ENCODE measurements at places on chromosomes 11 and 22. TPM values are rescaled to one million over a fixed set of nuclear protein-coding genes. Genes with fewer than 3 reads are reported as not detected.

The AIFM3 gene
- polyA plus RNA-seq, result 1.4 TPM

The EMID1 gene
- 0.95 TPM for polyA plus RNA-seq

The SLC5A12 gene
- polyA plus RNA-seq, result 4.4 TPM

The KCNA4 gene
- 0.59 TPM for polyA plus RNA-seq

The C11orf97 gene
- not detected for polyA plus RNA-seq

The BTG4 gene
- polyA plus RNA-seq, result not detected

The CYP2R1 gene
- 7.7 TPM for polyA plus RNA-seq

DNA sequence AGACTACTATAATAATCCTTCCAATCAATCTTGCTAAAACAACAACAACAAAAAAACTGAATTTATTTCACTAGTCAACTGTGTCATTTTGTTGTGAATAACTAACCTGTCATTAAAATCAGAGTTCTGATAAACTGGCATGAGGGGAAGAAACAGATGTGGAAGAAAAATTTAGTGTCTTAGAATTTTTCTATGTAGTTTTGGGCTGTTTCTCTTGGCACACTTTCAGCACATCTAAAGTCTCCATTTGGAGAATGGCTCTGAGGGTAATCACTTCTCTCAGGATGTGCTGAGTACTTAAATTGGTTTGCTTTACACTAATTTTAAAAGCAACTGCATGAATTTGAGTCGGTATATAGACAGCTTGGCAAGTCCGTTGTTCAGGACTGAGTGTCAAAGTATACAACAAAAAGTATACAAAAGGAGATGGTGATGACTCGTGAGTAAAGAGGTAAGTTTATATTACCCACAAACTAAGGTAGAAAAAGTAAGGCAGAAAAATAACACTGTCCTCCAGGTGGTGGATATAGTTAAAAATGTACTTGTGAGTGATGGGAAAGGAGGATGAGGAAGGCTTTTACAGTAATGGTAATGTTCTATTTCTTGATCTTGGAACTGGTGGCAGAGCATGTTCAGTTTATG is 10.2 kb downstream of the HTATIP2 start:
- DNase-seq, result no peak

DNA sequence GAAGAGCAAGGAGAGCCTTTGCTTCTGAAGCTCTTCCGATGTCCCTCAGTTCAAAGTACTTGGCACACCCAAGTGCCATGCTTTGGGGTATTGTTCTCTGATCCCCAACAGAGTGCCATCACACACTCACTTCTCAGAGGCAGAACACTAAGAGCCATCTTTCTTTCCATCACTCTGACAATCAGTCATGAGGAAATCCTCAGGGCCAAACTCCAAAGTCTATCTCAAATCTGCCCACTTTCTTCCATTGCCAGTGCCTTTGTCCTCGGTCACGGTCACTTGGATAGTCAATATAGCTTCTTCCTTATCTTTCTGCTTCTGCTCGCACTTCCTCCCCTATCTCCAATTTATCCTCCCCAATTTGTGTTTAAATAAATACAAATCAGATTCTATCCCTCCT is 90.9 kb downstream of the ENTHD1 start:
- no peak for DNase-seq

DNA sequence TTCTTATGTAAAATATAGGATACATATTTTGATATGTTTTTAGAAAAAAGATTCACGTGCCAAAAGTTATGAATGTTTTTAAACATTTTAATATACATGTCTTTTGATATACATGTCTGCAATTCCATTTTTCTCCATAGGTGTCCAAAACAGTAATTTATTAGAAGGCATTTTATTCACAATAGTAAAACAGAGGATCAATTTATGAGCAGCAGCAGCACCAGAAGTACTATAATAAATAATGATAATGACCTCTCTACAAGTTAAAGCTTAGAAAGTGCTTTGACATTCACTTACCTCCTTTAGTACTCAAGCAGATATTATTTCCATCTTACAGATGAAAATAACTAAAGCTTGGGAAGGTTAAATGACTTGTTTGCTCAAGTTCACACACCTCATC is 96.7 kb upstream of the DBX1 start:
- no peak for DNase-seq

- DNase-seq, result peak; percentile 72
Measured at GRCh38 chr11:17351510-17352176, at the start of gene NCR3LG1. TSS of gene NCR3LG1 (plus strand) at chr11:17351800. CDS start at chr11:17351970, 170 bp downstream.

DNA sequence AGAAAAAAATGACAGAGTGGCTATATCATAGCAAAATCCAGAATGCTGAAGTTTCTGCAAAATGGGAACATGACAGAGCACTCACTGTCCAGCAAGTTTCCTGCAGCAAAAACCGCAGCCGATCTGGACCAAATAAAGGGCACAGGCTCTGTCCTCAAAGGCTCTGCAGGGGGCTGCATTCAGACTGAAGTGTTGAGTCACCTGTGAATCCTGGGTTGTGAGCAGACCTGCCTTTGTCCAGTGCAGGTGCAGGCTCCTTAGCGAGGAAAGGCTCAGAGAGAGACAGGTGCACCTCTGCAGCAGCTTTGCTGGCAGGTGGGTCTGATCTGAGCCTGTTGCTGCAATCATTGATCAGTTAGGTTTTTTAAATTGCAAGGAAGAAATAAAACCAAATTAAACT is 29.3 kb upstream of the NFAM1 start:
- DNase-seq, result no peak

DNA sequence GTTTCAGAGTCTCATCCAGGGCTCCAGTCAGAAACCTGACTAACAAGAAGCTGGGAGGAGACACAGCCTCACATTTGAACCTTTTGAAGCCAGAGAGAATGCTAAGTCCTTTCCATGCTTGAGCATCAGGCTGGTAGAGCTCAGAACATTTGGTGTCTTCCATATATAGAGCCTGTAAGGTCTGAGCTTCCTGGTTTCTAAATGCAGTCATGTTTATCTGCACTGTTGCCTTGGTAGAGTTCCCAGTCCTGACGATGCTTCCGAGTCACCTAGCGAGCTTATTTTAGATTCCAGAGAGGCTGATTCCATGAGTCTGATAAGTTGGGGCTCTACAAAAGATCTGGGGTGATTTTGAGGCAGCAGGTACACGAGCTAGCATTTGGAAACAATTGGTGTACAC is 68.4 kb upstream of the SORL1 start:
- DNase-seq, result no peak

- no peak for DNase-seq
Measured at GRCh38 chr22:19466848-19467752, 11.9 kb downstream of the UFD1 start.

- no peak for DNase-seq
Measured at GRCh38 chr11:37124384-37124783, 526.3 kb upstream of the RAG2 start.

DNA sequence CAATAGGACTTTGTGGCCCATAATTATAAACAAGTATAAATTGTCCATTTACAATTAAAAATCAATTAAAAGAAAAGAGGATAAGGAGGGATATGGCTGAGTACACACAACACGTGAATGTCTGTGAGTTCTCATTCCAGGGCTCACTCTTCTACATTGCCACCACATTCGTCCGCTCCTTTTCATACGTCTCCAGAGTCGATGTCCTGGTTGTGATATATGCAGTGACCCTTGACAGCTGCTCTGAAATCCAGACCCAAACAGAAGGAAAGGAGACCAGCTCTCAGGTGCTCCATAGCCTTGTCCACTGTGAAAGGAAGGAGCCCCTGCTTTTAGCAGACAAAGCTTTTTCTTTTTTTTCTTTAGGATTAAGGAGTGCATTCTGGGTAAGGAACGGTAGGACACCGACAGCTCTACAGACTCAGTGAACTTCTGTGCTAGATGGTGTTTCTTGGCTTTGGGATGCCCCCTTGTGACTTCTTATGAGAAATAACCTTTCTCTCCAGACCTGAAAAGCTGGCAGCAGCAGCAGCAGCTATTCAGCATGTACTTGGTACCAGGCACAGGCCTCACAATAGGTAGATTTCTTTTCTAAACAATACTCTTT is 19.7 kb upstream of the DNAJB13 start:
- DNase-seq, result no peak

- DNase-seq, result no peak
Measured at GRCh38 chr11:112321501-112322172, 61.0 kb upstream of the PLET1 start.

DNA sequence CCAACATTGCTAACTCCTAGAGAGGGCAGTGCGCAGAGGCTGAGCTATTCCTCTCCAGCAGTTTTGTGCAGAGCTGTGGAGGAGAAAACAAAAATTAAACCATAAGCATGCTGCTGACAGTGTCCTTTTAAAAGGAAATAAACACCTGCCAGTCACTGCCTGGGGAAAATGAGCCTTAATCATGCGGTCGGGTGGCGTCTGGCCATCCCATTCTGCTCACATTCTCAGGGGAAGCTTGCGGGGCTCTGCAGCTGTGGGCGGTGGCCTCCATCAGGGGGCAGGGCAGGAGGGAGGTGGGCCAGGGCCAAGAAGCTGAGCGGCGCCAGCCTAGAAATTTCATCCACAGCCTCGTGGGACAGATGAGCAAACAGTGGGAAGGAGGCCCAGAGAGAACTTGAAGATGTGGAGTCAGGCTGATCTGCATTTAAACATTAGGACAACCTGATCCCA is 71.0 kb upstream of the TP53I11 start:
- DNase-seq, result peak; percentile 86

GRCh38 chr22:30806391-30806861 is 111.8 kb downstream of the OSBP2 start:
- DNase-seq, result no peak

DNA sequence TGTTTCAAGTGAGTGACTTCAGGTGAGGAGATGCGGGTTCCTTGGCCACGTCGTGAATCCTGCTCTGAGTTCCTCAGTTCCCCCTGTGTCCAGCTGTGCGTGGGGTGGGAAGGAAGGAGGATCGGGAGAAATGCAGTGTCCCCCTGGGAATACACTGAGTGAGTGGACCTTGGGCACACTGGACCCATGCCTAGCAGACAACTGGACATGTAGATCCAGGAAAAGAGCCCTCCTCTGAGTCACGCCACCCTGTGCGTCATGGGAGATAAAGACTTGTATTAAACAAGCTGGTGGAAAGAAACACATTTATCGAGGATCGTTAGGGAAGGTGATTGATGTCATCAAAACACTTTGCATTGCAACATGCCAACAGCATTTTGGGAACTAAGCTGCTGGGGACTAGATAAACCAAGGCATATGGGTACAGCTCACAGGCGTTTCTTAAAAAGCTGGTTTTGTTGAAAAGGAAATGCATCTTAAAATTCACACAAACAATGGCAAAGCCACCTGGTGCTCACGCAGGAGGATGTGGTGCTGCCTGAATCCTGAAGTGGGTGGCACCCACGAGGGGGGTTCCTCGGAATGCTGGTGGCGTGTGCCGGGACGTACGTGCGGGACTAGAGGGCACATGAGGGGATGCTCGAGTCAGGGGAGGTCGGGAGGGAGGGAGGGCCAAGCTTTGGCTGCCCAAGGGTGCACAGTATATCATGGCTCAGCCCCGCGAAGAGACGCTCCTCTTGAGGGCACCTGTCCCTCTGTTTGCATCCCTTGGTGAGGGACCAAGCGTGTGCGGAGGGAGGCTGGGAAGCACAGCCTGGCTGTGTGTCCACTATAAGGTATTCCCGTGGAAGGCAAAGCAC is 303.5 kb downstream of the TBC1D22A start:
- peak; percentile 33 for DNase-seq

- no peak for DNase-seq
Measured at GRCh38 chr11:65717906-65718305, 2.7 kb downstream of the RNASEH2C start.

GRCh38 chr11:214083-214482 is 6.6 kb downstream of the RIC8A start:
- DNase-seq, result peak; percentile 47
